Placental pericyte (primary cell): ENCODE measurements at places on chromosomes 6 and 20. TPM values are rescaled to one million over a fixed set of nuclear protein-coding genes. Genes with fewer than 3 reads are reported as not detected.

Gene NKAPL
- 1.1 and 1.5 TPM in 2 replicates for total RNA-seq

Gene CST7
- not detected in 2 replicates for total RNA-seq

Gene MAPK13
- total RNA-seq, result 12.5 and 21.9 TPM in 2 replicates

Gene HLA-DRA
- 0.22 and 0.72 TPM in 2 replicates for total RNA-seq

Gene BTBD3
- 19.7 and 54.7 TPM in 2 replicates for total RNA-seq

Gene MUCL3
- not detected in 2 replicates for total RNA-seq

Gene PTPN1
- total RNA-seq, result 30.4 and 52.3 TPM in 2 replicates
